Muscle of leg (tissue), 16 donors: ENCODE measurements at places on chromosomes 2 and 18. TPM values are rescaled to one million over a fixed set of nuclear protein-coding genes. Genes with fewer than 3 reads are reported as not detected.

- DNase-seq: no peak
These were observed 128.6 kb upstream of the EPC2 start for GRCh38 chr2:148515976-148516375.

IFT172 gene
- 17.8 TPM for total RNA-seq

- DNase-seq: peak; percentile 75
These were observed 67.2 kb downstream of the MBP start for GRCh38 chr18:77065221-77065981.

KIF1A gene
- total RNA-seq: 7.3 TPM

GRCh38 chr2:151918308-151918707 lies 90.1 kb upstream of the ARL5A start:
- peak; percentile 59 for DNase-seq

DNA sequence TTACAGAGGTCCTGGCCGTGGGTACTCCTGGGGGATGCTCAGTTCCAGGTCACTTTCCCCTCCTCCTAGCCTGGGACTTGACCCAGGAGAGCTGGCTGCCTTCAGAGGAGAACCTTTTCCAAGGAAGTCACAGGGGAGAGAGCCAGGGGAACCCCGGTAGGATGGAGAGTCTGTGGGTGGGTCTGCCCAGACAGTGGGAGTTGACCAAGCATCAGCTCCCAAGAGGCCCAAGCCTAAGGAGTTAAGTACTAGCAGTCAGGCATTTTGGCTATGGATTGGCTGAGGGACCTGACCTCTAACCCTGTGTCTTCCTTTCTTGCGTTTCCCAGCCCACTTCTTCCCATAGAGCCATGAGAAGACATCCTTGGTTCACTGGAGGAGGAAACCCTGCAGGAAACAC lies 48.8 kb upstream of the PLB1 start:
- no peak for DNase-seq

DNA sequence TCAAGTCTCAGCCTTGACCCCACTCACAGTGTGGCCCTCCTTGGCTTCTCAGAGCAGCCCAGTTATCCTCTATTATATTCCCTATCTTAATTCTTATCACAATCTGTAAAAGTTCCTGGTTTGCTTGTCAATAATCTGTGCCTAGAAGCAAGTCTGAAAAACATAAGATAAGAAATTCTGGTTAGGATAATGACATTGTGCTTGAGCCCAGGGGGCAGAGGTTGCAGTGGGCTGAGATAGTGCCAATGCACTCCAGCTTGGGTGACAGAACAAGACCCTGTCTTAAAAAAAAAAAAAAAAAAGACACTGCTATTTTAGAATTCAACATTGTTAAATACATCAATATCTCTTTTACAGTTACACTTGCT lies 63.9 kb downstream of the TMEM131 start:
- DNase-seq: no peak

DNA sequence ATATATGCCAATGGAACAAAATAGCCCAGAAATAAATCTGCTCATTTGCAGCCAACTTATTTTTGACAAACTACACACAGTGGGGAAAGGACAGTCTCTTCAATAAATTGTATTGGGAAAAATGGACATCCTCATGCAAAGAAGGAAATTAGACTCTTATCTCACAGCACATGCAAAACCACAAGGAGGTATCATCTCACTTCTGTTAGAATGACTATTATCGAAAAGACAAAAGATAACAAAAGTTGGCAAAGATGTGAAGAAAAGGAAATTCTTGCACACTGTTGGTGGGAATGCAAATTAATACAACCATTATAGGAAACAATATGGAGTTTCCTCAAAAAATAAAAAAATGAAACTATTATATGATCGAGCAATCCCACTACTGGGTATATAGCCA lies 16.3 kb upstream of the WDR75 start:
- no peak for DNase-seq

GALNT13 gene
- 0.31 TPM for total RNA-seq

GRCh38 chr2:64905338-64906024 lies 83.7 kb upstream of the SLC1A4 start:
- DNase-seq: no peak

GRCh38 chr2:36373149-36373926 lies 17.8 kb downstream of the CRIM1 start:
- no peak for DNase-seq
